ENCODE measurements at places on chromosomes 16 and 17.

DNA sequence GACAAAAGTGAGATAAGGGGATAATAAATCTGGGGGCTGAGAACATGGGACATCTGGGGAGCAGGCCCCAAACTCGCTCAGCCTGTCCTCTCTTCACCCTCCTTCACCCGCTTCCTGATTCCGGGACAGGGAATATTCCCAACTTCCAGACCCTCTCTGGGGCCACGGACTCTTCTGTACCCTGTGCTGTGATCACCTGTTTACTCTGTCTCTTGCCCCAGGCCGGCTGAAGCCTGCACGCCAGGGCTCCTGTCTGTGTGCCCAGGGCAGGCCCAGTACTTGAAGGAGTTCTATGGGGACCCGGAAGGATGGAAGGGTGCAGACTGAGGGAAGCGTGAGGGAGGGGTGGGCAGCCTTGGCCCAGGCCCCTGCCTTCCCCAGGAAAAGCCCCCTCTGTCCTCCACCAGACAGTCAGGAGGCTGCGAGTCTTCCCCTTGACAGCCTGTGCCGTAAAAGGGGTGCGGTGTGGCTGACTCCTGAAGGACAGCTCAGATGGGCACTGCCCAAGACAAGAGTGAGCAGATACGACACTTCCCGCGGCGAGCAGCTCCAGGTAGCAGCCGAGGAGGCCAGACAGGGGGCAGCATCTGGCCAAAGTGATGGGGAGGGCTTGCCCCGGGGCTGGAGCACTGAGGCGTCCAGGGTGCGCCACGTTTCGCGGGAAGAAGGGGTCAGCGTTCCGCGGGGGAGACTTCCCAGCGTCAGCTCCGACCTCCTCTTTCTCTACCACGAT is 1.0 kb upstream of the CCNF start:
- DNase-seq = no peak

DNA sequence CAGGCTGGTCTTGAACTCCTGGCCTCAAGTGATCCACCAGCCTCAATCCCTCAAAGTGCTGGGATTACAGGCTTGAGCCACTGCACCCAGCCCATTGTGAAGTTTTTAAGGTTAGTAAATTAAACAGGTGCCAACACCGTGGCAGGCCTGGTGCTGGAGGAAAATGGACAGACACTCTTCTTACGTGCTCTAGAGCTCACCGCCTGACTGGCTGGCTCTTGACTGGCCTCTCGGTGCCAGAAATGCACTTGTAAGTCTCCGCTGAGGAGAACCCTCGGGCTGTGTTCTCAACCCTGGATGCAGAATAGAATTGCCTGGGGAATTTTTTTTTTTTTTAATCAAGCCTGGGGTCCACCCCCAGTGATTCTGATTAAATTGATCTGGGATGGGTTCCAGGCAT is 10.3 kb upstream of the HAS3 start:
- no peak for DNase-seq

- no peak for DNase-seq
These were observed 292 bp downstream of the WSCD1 start for GRCh38 chr17:6070430-6070912.

DNA sequence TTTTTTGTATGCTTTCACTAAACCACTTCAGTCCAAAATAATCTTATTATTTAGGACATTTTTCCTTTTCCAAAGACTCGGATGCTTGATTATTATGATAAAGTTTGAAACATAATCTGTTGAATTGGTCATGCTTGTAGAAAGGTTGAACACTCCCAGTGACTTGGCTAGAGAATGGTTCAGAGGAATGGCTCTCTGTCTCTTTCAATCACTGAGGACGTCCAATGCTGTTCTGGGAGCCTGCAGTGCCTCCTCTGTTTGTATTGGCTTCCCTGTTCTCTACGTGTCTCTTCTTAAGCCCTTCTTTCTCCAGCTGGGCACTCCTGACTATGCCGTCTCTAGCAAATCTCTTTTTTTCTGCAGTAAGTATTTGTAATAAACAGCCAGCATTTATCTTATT is 369.0 kb upstream of the DYNLRB2 start:
- no peak for DNase-seq

DNA sequence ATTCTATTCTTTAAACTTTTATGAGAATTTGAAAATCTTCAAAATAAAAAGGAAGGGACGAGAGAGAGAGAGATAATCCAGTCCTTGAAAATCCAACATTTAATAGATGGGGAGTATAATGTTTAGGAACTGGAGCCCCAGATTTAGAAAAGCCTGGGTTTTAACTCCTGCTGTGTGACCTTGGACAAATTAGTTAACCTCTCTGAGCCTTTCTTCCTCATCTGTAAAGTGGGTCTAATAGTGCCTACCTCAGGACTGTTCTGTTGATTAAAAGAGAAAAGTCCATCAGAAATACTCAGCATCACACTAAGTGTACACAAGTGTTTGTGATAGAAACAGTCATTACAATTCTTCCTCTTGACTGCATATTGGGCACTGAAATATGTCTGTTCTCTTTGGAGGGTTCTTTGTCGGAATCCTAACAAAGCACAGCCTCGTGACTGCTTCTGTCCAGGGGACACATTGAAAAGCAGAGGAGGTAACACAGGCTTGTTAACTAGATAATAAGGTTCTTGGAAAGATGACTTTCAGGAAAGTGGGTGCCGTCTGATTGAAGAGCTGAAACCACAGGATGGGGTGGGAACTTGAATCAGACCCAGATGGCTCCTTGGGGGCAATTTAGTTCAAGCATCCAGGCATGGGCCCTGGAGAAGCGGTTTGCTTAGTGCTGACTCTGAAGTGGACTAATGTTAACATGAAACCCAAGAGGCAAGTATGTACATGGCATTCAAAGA is 128.2 kb downstream of the CLEC16A start:
- no peak for DNase-seq
